Neural crest cell (in vitro differentiated cells): ENCODE measurements at places on chromosomes 6 and 20.

DNA sequence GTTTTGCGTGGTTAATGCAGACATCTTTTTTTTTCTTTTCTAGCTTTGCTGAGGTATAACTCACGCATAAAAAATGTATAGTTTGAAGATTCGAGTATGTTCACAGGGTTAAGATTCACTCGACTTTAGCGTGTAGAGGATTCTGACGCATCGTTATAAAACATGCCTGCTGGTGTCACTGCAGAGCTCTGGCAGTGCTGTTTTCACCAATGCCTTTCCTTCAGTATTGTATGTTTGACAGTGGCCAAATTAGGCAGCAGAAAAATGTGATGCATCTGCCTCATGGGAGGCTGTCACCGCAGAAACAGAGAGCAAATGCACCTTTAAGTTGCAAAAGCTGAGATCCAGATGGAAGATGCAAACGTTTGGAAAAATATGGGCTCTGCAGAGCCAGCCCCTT lies 18.0 kb upstream of the SIRPB2 start:
- DNase-seq: no peak

- DNase-seq: no peak
Measured at GRCh38 chr6:152323376-152323775, 313.8 kb downstream of the SYNE1 start.

- DNase-seq: no peak
Measured at GRCh38 chr6:15874821-15875220, 212.0 kb upstream of the DTNBP1 start.

DNA sequence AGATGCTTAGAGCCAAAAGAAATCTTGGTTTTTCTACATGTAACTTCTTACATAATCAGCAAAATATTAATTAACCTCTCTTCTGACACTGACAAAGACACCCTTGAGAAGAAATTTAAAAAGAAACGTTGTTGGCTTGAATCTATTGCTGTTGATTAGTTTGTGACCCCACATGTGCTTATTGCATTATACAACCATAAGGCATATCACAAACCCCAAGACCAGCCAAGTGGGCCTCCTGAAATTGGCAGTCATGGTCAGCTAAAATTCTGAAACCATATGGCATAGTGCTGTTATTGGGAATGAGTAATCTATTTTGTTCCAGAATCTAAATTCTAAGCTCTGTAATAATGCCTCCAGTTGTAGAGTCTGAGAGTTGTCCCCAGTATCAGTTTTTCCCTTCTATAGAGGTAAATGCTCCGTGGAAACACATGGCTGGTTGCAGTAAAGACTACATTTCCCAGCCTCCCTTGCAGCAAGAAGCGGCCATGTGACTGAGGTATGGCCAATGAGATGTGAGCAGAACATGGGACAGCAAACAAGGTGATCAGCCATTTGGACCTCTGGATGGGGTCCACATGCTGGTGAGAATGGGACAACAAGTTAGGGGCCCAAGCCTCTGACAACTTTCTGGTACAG lies 42.3 kb upstream of the PTPN1 start:
- DNase-seq: peak; percentile 17

DNA sequence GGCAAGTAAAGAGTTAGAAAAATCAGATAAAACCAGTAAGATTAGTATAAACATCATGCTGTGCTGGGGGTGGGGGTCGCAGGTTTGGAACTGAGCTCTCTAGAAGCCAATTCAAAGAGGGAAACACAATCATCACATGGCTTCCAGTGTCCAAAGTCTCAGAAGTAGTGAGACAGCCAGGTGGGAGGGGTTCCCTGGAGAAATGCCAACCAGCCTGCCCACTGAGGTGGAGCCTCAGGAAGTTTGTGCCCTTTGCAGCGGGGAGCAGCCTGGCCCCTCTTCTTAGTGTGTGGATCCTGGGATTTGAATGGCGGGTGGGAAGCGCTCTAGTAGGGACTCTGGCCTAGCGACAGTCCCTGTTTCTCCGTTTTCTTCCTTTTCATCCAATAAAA lies 21.4 kb downstream of the C6orf15 start:
- no peak for DNase-seq
